ENCODE measurements at places on chromosomes 2 and 18.

- no peak for DNase-seq
Observed at GRCh38 chr2:190303647-190304046, 16.0 kb downstream of the HIBCH start.

DNA sequence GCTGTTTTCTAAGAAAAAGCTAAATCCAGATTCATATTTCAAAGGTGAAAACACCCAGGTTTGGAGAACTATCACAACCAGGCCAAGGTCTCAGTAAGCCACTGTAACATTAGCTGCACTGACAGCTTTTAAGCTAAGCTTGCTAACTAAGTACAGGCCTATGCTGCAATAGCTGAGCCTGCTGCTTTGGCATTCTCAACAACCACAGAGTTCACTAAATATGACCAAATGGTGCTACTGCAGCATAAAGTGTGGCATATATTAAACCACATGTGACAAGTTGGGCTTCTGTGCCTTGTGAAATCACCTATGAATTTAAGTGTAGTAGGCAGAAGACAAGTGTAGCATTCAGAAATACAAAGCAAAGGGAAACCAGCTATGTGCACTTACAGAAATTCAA, 206.7 kb downstream of the TCF4 start:
- no peak for DNase-seq

- no peak for DNase-seq
Observed at GRCh38 chr2:173175222-173175621, 99.6 kb downstream of the MAP3K20 start.

DNA sequence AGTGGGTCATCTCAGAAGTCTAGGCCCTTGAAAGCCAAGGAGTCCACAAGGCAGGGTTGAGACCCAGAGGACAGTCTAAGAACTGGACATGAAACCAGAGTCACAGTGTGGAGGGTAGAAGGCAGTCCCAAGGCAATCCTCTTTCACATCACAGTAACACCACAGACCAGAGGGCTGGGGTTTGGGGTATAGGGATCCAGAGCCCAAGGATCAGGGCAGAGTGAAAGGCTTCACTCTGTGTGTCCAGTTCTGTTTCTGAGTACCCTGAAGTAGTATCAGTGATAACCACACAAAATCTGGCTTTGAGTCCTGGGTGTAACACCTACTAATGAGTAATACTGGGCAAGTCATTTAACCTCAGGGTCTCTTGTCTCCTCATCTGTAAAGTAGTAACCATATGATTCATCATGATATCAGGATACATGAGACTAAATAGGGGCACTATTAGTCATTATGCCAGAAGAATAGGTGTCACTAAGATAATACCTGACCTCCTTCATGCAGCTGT, 91.0 kb downstream of the ICA1L start:
- no peak for DNase-seq

GRCh38 chr2:110216803-110217202, 4.5 kb upstream of the MTLN start:
- DNase-seq = no peak

DNA sequence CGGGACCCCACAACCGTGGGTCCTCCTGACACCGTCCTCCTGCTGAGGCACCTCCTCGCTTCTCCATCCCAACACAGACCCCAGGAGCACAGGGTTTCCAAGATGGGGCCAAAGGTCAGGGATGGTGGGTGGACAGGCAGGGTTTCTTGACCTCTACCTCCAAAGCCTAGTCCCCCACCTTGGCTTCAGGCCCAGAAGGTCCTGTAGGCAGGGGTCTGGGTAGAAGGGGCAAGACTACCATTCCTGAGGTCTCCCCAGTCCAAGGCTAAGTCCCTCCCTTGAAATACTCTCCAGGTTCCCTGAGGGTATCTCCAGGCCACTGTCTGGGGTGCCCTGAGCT, 7.1 kb downstream of the CYP26B1 start:
- DNase-seq = no peak

DNA sequence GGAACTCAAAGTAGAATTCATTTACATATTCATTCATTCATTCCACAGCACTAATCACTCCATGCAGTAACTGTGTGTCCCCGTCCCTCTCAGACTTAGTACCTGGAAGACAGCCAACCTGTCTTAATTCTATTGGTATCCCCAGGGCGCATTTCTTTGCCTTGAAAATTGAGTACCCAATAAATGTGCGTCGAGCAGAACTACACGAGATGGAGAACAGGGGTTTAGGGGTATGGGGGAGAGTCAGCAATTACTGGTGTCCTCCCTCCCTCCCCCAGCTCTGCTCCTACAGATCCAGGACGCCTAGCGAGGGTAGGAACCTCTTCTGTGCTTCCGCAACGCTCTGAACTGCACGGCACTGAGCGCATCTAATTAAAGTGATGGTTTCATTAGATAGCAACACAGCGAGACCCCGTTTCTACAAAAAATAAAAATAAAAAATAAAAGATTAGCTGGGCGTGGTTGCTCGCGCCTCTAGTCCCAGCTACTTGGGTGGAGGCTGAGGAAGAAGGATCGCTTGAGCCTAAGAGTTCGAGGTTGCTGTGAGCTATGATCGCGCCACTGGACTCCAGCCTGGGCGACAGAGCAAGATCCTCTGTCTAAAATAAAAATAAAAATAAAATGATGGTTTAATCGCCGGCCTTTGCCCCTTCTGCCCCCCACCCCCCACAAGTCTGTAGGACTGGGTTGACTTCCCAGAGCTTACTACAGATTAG, 614 bp upstream of the FKBP1B start:
- DNase-seq = no peak

DNA sequence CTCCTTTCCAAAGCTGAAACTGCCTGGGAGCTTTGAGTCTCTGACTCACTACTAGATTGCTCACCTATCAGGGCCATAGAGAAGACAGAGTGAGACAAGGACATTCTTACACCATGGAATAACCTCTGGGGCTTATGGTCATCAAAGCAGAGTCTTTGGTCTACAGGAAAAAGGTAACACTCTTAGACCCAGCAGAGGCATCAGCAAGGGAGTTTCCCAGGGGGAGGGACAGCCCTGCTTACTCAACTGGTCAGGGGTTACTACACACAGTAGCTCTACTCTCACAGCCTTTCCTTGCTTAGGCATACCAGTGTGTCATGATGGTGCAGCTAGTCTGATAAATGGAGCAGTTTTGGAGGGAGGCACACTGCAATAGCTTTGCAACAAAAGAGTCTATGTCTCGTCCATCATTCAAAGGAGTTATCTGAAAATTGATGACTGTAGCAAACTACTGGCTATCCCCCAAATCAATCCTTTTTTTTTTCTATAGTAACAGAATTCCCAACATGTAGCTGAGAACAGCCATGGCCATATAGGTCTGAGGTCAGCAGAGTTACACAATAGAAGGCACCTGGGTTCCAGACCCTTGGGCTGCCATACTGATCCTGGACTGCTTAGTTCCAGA, 22.4 kb upstream of the CD28 start:
- DNase-seq = no peak

GRCh38 chr18:32502014-32502413, 31.3 kb upstream of the GAREM1 start:
- DNase-seq = no peak

GRCh38 chr2:114011713-114012112, 121.8 kb downstream of the ACTR3 start:
- DNase-seq = no peak

- peak; percentile 21 for DNase-seq
Observed at GRCh38 chr2:3597567-3597966, 2.7 kb downstream of the COLEC11 start.

GRCh38 chr18:24268784-24269550, 128.7 kb downstream of the OSBPL1A start:
- DNase-seq = no peak

- DNase-seq = no peak
Observed at GRCh38 chr2:189095101-189095500, 84.5 kb downstream of the COL5A2 start.

- no peak for DNase-seq
Observed at GRCh38 chr2:8176887-8177286, 505.0 kb upstream of the ID2 start.

DNA sequence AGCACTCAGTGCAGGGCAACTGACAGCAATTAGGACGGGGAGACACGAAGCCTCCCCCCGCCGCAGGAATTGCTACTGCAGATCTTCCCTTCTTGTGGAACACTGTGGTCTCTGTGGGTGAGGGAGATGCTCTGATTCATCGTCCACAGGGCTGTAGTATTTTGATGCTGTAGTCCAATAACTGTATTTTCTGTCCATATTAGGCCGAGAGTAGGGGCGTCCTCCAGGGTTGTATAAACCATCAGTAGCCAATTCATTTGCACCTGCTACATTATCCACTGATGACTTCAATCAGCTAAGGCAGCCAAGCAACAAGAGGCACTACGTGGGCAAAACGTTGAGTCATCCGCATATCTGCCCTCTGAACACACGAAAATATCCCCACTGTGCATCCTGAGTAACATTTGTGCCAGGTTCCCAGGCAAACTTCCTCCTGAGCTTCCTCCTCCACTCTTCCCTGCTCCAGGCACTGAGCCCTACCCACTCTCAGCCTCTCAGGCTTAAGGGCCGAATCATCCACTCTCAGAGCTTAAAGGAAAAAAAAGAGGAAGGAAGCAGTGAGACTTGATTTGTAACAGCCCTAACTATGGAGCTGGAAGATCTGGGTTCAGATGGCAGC, 62.1 kb downstream of the LBH start:
- DNase-seq = no peak

DNA sequence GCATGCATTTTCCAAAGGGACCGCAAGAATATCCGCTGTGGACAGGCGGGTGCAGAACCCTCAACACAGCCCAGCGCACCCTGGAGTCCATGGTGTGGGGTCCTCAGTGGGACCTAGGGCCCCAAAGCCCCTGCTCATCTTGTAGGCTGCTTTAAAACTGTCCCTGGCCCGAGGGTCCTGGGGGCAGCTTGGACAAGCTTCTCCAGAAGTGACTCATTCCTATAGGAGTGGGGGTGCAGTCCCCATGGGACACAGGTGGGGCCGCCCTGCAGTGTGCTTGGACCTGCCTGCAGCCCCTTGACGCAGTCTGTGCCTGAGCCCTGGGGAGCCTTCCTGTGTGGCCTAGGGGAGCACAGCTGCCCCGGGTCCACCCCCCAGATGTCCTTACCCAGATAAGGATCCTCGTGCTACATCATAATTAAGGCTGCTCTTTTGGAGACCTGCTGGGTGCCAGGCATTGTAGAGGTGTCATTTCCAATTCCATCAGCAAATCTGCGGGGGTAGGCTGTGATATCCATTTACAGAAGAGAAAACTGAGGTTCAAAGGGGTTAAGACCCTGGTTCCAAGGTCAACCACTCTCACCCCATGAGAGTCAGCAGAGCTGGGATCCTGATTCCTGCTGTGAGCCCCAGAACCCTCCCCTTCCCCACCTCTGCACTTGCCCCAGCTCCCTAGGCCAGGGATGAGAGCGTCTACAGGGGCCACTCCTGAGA, 1.7 kb upstream of the HS6ST1 start:
- no peak for DNase-seq

GRCh38 chr2:180038997-180039396, 31.9 kb upstream of the CWC22 start:
- DNase-seq = no peak

- DNase-seq = no peak
Observed at GRCh38 chr18:23355206-23355605, 97.9 kb upstream of the RIOK3 start.

DNA sequence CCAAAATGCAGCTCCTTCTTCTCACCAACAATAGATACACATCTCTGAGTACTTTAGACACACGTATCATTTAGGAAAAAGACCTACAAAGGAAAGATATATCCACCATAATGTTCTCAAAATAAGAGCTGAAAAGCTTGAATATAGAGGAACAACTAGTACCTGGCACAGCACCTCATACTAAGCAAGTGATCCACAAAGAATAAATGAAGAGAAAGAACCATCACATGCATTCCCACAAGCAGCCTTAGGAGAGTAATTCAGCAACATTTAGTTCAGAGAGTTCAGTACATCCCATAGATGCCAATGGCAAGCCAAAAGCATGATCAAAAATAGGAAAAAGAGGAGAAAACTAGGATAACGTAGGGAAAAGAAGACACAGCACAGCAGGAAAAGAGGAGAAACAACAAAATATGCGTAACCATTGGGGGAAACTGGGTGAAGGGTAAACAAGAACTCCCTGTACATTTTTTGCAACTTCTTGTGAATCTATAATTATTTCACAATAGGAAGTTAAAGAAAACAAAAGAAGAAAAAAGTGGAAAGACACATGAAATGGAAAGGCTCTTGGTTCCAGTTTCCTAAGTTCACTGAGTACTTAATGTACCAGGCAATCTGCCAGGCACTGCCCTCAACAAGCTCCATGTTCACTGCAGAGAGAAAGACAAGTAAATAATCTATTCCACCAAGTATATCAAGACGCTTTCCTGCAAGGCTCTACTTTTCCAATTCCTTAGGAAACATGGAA, 22.3 kb downstream of the CLASP1 start:
- no peak for DNase-seq

DNA sequence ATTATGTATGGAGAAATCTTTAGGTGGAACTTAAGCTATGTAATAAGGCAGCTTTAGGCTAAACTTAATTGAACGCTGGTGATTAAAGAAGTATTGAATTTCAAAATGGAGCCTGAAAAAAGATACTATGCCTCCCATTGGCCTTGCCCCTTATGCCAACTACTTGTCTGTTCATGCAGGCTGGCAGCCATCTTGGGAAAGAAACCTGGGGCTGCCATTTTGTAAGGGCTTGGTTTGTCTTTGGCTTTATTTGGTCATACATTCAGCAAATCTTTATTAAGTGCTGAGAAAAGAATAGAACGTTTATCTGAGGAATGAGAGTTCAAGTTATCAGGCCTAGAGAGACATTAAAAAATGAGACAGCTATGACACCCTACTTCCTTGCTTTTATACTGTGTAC, 231.3 kb downstream of the KCNE4 start:
- no peak for DNase-seq

DNA sequence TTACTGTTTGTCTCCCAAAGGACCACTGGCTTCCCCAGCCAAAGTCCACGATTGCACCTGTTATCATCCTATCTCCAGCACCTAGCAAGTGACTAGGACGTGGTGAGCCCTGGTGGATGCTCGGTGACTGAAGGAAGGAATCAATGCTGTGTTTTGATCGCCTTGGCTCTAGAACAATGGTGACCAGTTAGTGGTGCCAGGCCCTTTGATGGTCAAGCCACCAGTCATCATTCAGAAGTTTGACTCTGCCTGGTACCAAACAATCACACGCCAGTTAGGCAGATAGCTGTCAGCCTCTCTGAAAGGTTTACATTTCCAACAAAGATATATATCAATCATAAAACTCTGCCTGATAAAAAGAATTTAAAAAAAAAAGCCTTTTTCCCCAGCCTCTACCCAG, 244.1 kb downstream of the SH3BP4 start:
- DNase-seq = no peak

DNA sequence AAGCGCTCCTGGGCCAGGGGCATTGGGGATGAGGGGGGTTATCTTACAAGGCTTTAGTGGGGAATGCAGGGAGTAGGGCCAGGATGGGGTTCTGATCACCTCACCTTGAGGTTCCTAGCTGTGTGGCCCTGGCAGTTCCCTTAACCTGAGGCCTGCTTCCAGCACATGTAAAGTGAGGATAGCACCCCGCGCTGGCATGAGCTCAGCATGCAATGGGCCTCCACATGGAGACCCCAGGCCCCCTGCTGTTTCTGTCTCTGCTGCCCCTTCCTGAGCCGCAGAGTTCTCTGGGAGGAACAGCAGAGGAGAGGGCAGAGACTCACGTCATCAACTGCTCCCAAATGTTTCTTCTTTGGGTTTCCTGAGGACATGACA, 8.6 kb upstream of the TEX51 start:
- no peak for DNase-seq
